ENCODE measurements at places on chromosomes 12 and 14. TPM values are rescaled to one million over a fixed set of nuclear protein-coding genes. Genes with fewer than 3 reads are reported as not detected.

The KRT3 gene
- not detected for total RNA-seq

The KIF5A gene
- total RNA-seq: under 0.01 TPM

The BLTP3B gene
- total RNA-seq: 22.7 TPM

The TMEM117 gene
- total RNA-seq: 33.4 TPM

The TOMM20L gene
- total RNA-seq: not detected

The PCED1B gene
- under 0.01 TPM for total RNA-seq

The SETD1B gene
- 4.2 TPM for total RNA-seq

The IFNG-AS1 gene
- not detected for total RNA-seq

The ZC3H14 gene
- 53.7 TPM for total RNA-seq

The SLC25A21 gene
- total RNA-seq: 0.69 TPM

The KRT83 gene
- not detected for total RNA-seq

The ADAMTS20 gene
- not detected for total RNA-seq

The KLHL33 gene
- 0.34 TPM for total RNA-seq

The ACACB gene
- 15.6 TPM for total RNA-seq

The TAS2R20 gene
- total RNA-seq: 2.1 TPM

The PRPH gene
- total RNA-seq: not detected

The LMBR1L gene
- total RNA-seq: 32.3 TPM

The RAD51AP1 gene
- total RNA-seq: 13.8 TPM

The ANKRD9 gene
- total RNA-seq: 102 TPM

The ANO4 gene
- total RNA-seq: 1.7 TPM
